Pancreas (tissue), 10 donors: ENCODE measurements at places on chromosomes 6 and 20. TPM values are rescaled to one million over a fixed set of nuclear protein-coding genes. Genes with fewer than 3 reads are reported as not detected.

C4B gene
- 137 TPM for polyA plus RNA-seq

EYA4 gene
- 0.21 TPM for polyA plus RNA-seq

PKHD1 gene
- polyA plus RNA-seq: 6.4 TPM

DNA sequence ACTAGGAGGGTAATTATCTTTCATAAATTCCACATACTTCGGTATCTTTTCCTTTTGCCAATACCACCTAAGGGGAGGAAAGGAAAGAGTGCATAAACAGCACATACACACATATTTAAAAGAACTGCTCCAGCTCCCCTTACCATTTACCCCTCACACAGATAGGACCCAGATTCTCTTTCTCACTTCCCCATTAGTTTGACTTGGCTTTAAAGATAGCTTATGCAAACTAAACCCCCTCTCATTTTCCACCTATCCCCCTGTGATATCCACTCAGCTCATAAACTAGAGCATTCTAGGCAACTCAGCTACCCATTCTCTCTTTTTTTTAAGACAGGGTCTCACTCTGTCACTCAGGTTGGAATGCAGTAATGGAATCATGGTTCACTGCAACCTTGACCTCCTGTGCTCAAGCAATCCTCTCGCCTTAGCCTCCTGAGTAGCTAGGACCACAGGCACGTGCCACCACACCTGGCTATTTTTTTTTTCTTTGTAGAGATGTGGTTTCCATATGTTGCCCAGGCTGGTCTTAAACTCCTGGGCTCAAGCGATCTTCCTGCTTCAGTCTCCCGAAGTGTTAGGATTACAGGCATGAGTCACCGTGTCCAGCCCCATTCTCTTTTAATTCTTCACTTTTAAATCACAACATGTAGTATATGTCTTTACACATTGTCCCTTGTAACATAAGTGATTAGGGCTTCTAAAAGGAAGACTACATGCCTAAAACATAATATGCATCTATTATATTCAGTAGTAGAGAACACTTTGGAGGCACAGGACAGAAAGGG, 4.0 kb downstream of the FUCA2 start:
- no peaks in the 10 kb centered on the region for H3K27me3 ChIP-seq
- no peak overlapping the region for H3K4me3 ChIP-seq
- peaks cover 16% of the 10 kb centered on the region for H3K36me3 ChIP-seq
- H3K4me1 ChIP-seq: peaks cover 12% of the 10 kb centered on the region
- no peak for DNase-seq
- H3K27ac ChIP-seq: no peak overlapping the region

DNA sequence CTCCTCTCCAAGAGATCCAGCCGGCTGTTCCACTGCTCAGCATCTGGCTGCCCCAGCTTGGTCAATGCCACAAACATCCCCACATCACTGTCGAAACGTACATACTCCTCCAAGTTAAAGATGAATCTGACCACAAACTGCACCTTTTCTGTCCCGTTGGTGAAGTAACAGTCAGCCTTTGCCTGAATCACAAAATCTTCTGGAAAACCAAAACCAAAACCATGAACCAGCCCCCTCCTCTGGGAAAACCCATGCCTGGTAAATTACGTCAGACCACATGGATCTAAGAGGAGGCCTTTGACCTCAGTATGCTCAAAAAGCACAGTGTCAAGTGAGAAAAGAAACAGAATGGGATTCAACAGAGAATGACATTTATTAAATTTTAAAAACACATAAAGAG, 1.7 kb downstream of the HLA-DOB start:
- no peak for DNase-seq
- no peaks in the 10 kb centered on the region for H3K4me1 ChIP-seq
- no peaks in the 10 kb centered on the region for H3K36me3 ChIP-seq
- no peaks in the 10 kb centered on the region for H3K27me3 ChIP-seq

DNA sequence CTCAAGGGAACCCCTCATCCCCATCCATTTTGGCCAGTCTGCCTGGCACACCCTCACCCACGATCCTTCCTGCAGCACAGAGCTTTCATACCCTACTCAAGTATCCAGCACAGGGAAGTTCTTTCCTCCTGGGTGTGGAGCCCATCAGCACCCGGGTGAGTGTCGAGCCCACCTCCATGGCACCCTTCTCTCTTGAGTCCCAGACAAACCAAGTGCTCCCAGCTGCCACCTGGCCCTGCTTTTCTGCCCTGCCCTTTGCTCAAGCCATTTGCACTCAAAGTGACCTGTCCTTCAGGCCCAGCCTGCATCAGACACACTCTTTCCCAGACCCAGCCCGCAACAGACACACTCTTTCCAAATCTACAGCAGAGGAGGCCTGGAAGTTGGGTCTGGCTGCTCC, 257.2 kb downstream of the DLL1 start:
- DNase-seq: no peak
- no peaks in the 10 kb centered on the region for H3K27me3 ChIP-seq
- H3K4me1 ChIP-seq: no peaks in the 10 kb centered on the region
- no peak overlapping the region for H3K27ac ChIP-seq
- H3K4me3 ChIP-seq: no peak overlapping the region

GRCh38 chr6:134478764-134479399, 161.0 kb upstream of the SGK1 start:
- no peak overlapping the region for H3K4me3 ChIP-seq
- DNase-seq: no peak
- H3K36me3 ChIP-seq: no peaks in the 10 kb centered on the region
- H3K4me1 ChIP-seq: peaks cover 12% of the 10 kb centered on the region
- H3K27ac ChIP-seq: no peak overlapping the region
- no peaks in the 10 kb centered on the region for H3K27me3 ChIP-seq

DNA sequence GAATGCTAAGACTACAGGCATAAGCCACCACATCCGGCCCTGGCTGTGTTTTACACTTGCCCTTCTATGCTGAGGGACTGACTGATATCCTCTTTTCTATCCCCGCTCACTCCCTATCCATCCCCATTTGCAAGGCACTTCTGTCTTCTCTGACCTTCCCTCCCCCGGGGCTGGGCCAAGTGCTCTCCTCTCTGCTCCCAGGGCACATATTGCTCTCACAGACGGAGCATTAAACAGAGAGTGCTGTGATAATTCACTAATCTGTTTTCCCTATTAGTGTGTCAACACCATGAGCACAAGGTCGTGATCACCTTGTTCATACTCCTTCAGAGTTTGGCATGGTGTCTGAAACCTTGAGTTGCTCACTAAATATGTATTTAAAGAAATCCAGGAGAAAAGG, 9.0 kb upstream of the SLC2A12 start:
- DNase-seq: no peak
- H3K4me1 ChIP-seq: peaks cover 6% of the 10 kb centered on the region
- no peak overlapping the region for H3K4me3 ChIP-seq
- H3K27ac ChIP-seq: no peak overlapping the region
- no peaks in the 10 kb centered on the region for H3K27me3 ChIP-seq
